ENCODE measurements at places on chromosomes 5 and 9.

DNA sequence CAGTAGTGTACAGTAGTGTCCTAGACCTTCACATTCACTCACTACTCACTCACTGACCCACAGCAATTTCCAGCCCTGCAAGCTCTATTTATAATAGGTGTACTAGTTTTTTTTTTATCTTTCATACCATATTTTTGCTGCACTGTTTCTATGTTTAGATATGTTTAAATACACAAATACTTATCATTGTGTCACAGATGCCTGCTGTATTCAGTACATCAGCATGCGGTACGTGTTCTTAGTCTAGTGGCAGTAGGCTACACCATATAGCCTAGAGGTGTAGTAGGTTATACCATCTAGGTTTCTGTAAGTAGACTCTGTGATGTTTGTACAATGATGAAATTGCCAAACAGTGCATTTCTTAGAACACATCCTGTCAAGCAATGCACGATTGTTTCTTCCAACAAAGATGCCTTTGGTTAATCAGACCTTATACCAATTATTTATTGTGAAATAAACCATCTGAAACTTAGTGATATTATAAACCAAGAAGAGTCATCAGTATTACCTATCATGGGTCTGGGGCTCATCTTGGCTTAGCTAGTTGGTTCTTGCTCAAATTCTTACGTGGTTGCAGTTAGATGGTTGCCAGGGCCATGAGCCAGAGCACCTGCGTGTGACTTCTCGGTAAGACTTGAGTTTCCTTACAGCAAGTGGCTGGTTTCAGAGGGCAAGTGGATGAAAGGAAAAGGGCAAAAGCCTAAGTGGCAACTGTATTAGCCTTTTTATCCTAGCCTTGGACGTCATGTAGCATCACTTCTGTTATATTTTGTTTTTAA lies 41.1 kb downstream of the ERBIN start:
- DNase-seq, result no peak

DNA sequence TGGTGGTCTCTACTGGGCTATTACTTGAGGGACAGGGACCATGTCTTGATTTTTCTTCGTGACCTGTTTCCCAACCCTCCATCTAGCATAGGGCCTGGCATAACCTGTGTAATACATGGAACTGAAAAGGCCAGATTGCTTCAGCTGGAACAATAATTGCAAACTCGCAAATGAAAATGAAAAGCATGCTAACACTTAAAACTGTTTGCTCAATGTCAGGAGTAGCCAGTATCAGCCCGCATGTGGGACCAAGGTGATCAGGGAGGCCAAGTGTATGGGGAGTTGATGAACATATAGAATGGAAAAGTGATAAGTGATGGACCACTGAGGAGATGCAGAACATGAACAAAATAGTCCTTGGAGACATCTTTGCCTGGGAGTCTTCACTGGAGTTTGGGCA lies 25.2 kb downstream of the GLRX start:
- DNase-seq, result no peak

GRCh38 chr5:145568581-145568980 lies 266.6 kb downstream of the PRELID2 start:
- no peak for DNase-seq

GRCh38 chr9:86733929-86734328 lies 213.4 kb downstream of the GAS1 start:
- DNase-seq, result peak; percentile 49

DNA sequence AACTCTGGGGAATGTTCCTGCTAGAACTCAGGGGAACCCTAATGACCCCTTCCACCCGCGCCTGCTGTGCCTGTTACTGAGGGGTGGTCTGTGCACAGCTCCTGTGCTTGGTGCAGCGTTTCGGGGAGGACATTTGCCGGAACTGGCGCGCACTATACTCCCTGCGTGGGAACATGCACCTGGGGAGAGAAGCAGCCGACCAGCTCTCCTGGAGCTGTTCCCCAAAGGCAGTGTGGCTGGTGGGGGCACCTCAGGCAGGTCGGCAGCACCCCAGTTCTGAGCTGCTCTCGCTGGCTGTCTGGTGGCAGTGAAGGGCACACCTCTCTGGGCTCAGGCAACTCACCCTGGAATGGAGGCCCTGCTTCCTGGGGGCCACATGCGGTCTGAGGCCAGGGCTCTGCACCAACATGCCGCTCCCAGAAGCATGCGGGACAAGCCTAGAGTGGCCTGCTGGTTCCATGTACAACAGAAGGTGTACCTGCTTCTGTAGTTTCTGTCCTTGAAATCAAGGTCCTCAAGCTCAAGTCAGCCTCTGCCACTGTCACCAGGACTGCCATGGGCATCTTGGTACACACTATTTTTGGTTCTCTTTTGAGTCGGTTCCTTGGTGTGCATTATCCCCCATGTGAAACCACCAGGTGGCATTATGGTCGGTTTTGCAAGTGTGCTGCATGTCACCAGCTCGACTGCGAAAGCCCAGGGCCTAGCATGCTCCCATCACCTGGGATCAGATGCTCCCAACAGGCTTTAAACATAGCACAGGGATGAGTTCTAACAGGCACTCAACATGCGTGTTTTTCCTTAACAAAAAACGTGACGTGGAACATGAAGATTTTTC lies 7.8 kb upstream of the MRNIP start:
- peak; percentile 11 for DNase-seq

DNA sequence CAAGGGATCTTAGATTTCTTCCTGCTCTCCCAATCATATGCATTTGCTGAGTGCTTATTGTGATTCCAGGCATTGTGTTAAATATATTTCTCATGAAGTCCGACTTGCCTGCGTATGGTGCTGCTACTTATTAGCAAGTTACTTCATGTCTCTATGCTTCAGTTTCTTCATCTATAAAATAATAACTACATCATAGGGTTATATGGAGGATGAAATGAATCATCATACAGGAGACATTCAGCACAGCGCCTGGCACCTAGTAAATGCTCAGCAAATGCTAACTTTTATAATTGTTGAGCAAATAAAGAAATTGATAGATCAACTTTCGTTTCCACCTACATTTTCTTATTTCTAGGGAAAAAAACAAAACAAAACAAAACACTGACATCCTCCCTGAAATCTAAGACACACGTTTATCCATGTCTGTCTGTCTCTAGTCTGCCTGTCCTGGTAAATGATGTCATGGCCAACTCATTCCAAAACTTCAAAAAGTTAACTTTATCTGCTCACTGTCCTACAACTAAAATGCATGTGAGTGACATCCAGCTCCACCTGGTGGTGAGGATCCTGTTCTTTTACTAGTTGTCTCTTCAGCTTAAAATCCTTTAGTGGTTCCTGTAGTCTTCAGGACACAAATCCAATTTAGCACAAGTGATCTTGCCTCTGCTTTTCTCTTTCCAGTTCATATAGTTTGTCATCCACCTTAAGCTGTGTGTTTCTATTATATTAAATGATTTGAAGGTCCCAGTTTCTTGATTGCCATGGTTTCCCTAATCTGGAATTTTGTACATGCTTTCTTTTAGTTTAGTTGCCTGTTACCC lies 27.7 kb downstream of the PPP3R2 start:
- no peak for DNase-seq

GRCh38 chr5:4204276-4205141 lies 608.9 kb downstream of the IRX1 start:
- DNase-seq, result no peak

DNA sequence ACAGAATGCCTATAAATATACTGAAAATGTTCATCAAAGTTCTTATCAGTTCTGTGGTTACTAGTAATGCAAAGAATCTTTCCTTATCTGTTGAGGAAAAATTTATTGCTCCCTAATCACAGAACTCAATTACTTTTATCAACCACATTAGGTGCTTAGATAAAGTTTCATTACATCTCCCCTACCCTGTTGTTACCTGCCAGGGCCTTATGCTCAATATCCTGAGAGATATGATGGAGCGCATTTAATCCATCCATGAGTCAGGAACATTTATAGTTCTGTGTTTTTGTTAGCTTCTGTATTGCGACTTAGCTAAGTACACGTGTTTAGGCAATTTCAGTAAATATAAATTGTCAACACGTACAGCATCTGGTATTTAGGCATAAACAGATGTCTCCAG lies 164.3 kb upstream of the ST8SIA4 start:
- DNase-seq, result no peak

GRCh38 chr5:122691931-122692330 lies 82.9 kb upstream of the SNX2 start:
- no peak for DNase-seq

DNA sequence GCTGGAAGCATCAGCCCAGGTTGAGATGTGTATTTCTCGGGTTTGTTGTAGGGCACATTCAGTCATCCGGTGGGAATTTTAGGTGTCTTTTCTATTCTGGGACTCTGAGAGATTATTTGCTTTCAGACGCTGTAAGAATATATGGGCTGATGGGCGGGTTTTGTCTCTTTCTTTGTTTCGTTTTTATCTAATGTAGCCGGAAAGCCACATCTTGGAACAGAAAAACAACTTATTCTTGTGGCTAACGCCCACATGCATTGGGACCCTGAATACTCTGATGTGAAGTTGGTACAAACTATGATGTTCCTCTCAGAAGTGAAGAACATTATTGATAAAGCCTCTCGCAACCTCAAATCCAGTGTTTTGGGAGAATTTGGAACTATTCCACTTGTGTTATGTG lies 22.4 kb downstream of the SCGB3A1 start:
- DNase-seq, result no peak

DNA sequence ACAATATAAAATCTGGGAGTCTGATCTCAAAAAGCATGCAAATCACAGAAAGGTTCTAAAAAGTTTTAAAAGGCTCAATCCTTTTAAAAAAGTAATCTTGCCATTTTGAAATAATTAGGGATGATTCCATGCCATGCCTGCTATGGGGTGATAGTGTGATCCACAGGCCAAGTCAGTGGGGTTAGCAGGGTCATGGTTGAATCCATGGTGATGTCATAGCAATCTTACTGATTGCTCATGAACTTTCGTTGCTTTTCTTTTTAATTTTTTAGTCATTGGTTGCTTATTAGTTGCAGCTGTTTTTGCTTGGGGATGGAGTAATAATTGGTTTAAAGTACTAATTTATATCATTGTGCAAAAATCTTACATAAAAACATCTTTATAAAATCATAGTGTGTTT lies 485.0 kb downstream of the ENC1 start:
- DNase-seq, result no peak

GRCh38 chr5:160685695-160686094 lies 166.3 kb downstream of the ATP10B start:
- DNase-seq, result no peak

- DNase-seq, result no peak
Measured at GRCh38 chr5:145858959-145859358, 13.9 kb downstream of the GRXCR2 start.

DNA sequence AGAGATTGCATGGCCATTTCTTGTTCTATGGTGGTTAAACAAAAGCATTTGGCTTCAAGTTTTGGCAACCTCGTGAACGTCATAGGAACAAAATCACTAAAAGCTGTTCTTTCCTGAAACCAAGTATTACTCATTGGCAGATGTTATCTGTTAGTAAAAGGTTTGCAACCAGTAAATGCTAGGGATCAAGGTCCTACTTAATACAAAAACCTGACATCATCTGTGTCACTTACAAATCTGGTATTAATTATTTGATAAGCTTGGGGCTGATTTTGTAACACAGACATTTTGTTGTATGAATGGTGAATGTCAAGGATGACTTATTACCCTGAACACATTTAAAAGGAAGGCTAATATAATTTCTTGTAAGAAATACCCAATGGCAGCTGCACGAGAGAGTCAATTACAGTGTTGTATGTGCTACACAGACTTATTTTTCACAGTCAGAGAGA lies 486.4 kb upstream of the ZNF608 start:
- no peak for DNase-seq

DNA sequence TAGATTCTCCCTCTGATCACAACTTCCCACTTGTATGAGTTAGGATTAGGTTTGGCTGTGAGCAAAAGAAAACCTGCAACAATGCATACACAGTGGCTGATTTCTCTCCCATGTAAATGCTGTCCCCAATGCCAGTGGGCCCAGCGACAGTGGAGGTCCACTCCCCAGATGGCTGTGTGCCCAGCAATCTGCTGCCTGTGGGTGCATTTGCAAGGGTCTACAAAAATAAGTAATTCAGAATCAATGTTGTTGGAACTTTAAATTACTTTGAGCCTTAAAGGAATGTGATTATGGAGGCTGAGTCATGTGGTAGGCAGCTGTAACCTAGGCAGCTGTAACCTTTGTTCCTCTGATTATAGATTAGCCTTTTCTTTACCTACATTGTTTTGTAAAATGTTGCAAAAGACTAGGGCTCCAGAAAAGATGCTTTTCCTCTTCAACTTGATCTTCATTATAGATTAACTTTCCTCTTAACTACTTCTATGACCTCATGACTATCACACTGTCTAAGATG lies 14.2 kb upstream of the MXD3 start:
- no peak for DNase-seq

- no peak for DNase-seq
Measured at GRCh38 chr5:177036443-177036842, 13.9 kb downstream of the ZNF346 start.

DNA sequence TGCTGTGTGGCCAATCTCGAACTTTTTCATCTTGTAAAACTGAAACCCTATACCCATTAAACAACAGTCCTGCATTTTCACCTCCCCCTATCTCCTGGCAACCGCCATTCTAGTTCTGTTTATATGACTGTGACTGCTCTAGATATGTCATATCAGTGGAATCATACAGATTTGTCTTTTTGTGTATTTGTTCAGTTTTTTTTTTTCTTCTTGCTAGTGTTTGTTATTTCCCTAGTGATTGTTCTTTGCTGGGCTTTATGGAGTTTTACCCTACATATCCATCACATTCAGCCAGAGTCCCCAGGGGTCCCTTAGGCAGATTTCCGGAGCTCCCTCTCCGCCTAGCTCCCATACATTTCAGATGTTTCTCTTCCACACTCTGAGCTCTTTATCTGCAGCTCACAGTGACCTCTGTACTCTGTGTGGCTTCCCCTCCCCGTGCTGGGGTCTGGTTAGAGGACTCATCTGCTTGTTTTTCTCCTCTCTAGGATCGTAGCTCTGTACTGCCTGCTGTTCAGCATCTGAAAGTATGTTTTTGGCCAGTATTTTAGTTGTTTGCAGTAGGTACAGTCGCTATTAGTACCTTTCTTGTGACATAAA lies 25.1 kb upstream of the CARTPT start:
- no peak for DNase-seq

- no peak for DNase-seq
Measured at GRCh38 chr9:26413611-26414010, 479.0 kb downstream of the CAAP1 start.

GRCh38 chr5:81420039-81420667 lies 26.2 kb upstream of the ACOT12 start:
- no peak for DNase-seq

DNA sequence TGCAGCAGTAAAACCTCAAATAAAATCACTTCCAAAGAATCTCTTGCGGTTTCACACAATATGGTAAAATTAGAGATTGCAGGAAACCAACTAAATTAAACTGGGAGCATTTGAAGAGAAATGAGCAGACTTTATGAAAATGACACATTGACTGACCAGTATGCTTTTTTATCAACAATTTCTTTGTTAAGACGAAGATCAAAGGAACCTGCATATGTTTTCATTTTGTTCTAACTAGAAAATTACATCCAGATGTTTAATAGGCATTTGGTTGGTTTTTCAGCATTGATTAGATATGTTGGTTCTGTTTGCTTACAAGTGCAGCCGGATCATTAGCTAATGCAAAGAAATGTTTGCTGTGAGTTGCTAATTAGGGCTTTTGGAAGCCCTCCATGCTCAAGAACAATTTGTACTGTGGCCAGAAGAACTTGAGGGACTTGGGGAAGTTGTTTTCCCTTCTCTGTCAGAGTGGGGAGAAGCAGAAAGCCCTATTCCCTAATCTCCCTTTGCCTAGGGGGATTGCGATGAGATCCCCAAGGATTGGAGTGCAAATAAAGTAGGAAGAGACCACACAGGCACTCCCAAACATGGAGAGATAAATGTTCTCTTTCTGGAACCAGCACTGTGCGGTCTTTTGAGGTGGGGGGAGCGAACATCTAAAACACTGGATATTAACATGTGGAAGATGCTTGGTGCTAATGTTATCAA lies 4.5 kb upstream of the TLE1 start:
- no peak for DNase-seq

Data from left ventricle myocardium superior (tissue), 1 donor.